ENCODE measurements at places on chromosomes 11 and 22.
A peak's percentile ranks its signal among the peaks of the same experiment; 100 is the strongest.

GRCh38 chr22:20463324-20464095 lies 25.9 kb upstream of the SCARF2 start:
- no peak for DNase-seq

DNA sequence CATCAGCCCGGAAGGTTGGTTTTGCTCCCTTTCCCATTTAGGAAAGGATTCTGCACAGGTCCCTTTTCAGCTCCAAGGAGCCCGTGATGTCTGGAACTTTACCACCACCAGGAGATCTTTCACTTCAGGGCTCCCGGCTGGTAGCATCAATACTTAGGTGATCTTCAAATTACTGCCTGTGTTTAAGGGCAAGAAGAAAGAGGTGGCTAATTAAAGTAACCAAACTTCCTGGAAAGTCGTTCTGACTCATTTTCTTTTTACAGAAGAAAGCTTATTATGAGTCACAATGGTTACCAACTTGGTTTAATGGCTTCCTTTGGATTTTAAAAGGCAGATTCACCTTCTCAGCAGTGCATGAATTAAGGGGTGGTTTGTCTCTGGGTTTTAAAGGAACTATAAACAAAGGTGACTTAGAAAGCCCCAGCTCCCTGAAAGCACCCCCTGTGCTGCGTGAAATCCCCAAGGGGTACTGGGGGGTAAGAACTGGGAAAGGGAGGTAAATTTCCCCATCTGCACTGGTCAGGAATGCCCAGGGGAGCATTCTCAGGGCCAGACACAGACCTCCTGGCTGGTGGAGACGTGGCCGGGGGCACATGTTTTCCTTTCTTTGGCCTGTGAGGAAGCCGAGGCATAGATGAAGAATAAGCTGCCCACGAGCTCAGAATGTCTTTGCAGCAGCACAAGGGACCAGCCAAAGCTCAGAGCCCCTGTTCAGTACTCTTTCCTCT lies 8.8 kb downstream of the POU2F3 start:
- DNase-seq: no peak

GRCh38 chr22:35717572-35717971 lies at the start of gene APOL5:
Gene APOL5, plus strand, starts transcription at chr22:35717872. Its CDS starts 0 bp downstream, at chr22:35717872.
- no peak for DNase-seq

GRCh38 chr22:34851918-34852662 lies 213.9 kb upstream of the ISX start:
- no peak for DNase-seq

DNA sequence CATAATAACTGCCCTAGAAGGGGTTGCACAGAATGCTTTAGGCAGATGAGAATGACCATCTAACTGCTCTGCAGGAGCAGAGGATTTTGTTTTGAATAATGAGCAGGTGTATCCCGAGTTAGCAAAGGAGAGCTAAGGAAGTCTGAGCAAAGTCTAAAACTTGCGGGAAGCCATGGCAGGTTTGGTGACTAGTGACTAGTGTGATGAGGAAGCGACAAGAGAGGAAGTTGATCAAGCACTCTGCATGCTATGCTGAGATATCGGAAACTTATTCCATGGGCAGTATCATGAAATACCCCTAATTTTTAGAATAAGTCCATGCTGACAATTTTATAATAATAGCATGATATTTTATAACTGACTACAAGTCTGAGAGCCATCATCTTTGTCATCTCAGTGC lies 12.9 kb downstream of the OLFML1 start:
- no peak for DNase-seq

DNA sequence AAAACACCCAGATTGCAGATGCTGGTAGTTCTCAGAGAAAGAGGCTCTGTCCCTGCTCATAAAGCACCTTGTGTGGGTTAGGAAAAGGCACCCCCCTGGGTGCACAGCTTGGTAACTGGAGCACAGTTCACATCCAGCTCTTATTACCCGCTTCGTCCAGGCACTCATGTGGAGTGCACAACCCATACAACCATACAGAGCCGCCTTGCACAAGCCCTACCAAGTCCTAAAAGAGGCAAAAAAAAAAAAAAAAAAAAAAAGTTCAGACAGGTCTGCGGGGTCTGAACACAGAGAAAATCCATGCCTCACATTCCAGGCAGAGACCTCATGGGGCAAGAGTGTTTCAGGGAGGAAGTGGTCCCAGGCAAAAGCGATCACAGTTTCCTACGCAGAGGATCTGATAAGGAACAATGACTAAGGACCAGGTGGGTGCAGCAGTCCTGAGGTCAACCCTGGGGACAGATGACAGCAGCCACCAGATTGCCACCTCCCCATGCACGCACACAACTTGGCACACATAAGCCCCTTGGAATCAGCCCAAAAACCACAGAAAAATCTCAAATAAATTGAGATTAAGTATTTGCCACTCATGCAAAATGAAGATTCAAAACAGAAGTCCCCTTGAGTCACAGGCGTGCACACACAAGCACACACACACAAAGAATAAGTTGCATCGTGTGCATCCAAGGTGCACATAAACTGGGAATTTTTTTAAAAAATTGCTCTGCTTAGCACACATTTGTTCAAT lies 12.3 kb downstream of the MB start:
- no peak for DNase-seq

GRCh38 chr11:124415356-124415923 lies 9.2 kb downstream of the OR8B4 start:
- DNase-seq: no peak

DNA sequence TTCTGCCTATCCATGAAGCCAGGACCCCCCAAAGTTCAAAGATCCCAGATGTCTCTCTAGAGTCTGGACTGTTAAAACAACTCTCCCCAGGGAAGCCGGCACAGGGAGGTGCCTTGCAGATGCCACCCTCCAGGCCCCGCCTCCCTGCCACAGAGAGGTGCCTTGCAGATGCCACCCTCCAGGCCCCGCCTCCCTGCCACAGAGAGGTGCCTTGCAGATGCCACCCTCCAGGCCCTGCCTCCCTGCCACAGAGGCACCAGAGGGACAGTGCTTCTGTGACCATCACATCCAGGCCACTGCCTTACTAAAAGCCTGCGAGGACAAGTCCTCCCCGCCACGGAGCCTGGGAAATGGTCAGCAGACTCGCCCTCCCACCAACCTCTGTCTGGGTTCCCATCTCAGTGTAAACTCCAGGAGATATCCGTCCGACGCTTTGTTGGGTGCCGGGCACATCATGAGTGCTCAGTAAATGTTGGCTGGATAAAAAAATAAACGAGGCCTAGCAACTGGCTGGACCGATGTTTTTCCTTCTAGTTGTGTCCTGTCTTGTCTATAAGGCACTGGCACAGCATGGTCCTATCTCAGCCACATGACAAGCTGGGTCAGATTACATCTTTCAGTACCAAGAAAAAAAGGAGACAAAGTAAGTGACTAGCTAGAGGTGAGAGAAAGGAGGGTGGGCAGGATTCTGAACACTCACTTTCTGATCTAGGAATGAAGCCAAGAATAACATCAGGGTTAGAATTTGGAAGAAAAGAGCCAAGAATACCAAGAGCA lies 91.2 kb upstream of the CSNK2A3 start:
- no peak for DNase-seq

- DNase-seq: peak; percentile 27
Observed at GRCh38 chr22:40289991-40290459, 56.3 kb upstream of the ADSL start.

DNA sequence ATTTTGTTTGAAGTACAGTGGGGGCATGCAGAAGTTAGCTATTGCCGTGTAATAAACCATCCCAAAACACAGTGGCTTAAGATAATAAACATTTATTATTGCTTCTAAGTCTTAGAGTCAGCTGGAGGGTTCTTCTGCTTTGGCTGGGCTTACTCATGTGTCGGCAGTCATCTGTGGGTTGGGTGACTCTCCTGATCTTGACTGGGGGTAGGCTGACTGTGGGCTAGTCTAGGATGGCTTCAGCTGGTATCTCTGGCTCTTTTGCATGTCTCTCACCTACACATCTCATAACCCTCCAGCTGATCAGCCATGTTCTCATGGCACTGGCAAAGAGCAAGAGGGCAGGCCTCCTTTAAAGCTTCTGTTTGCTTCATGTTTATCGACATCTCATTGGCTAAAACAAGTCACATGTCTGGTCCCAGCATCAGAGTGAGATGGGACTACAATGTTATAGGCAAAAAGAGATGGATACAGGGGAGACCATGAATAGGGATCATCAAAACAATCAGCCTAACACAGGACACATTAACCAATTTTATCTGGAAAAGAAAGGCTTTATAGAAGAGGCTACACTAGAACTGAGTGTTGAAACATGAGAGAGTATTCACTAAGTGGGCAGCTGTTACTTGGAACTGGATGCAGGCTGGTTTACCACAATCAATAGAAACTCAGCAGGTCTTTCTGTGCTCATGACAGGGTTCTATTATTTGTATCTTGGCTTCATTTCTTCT lies 5.1 kb downstream of the LRRC51 start:
- no peak for DNase-seq

- DNase-seq: peak; percentile 90
Observed at GRCh38 chr11:75204685-75205563, 35.6 kb upstream of the TPBGL start.

All from transverse colon (tissue), 4 donors.